ENCODE measurements at places on chromosomes 11 and 22.

DNA sequence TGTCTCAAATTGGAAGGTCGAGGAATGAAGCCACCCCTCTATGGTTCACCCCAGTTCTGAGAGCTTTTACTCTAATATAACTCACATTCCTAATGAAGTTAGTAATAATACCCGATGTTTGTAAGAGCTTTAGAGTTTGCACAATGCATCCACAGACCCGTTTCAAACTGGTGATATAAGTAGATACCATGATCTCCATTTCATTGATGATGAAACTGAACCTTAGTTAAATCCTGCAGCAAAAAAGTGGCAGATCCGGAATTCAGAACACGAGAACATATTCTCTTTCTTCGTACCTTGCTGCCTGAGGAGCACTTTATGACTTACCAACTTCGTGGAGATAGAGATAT lies 757 bp upstream of the RBFOX2 start:
- no peak for DNase-seq

DNA sequence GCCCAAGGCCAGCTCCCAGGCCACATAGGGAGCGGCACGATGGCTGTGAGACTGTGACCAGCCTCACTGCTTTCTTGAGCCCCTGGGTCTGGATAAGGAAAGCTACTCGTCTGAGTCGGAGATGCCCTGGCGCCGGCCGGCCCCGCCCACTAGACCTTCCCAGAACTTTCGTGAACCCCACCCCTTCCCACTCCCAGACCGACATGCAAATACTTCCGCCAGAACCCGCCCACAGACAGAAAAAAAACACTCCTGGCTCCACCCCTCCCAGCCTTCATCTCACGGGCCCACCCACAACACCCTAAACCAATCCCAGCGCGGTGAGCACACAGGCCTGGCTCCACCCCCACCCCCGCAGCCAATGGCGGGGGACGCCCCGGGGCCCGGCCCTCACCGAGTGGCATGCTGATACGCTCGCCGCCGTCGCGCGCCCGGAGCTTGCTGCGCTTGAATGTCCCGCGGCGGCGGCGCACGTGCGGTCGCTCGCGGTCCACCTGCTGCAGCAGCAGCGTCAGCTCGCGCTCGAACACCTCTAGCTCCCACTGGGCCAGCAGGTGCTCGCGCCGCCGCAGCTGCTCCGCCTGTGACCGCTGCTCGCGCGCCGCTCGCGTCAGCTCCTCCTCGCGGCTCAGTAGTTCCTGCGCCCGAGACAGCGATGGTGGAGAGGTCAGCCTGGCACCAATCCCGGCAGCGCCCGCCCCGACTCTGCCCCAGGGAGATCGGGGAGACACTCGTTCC lies 7.0 kb downstream of the MAP3K11 start:
- DNase-seq: no peak

GRCh38 chr11:28938091-28938490 lies 829.9 kb downstream of the METTL15 start:
- DNase-seq: no peak

- DNase-seq: no peak
These were observed 41.8 kb downstream of the CCDC81 start for GRCh38 chr11:86416494-86416893.

GRCh38 chr11:120338107-120338933 lies 2.1 kb downstream of the ARHGEF12 start:
- no peak for DNase-seq

DNA sequence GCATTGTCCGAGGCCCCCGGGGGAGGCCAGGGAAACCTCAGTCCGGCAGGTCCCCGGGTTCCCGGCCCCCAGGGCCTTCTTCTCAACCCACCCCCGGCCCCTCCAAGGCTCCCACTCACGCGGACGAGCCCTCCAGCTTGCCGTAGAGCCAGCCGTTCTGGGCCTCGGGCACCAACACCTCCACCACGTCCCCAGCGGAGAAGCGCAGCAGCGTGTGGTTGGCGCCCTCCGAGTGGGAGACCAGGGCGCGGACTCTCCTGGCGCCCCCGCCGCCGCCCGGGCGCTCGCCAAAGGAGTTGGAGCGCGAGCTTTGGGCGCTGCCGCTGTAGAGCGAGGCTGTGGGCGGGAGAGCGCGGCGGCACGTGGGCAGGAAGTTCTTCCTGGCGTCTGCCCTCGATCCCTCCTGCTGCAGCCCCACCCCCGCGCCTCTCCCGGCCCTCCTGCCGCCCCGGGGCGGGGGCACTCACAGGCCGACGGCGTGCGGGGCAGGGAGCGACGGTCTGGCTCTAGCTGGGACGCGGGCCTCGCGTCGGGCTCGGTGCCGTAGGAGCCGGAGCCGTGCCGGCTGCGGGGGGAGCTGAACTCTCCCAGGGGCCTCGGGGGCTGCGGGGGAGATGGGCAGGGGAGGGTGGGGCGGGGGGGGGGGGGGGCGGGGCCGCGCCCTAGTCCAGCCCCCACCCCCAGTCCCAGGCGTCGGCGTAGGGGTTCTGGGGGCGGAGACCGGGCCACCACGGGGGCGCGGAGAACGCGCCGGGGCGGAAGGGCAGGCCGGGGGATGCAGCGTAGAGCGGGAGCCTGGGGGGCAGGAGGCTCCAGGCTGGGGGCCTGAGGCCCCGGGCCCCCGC lies 4.9 kb upstream of the SLC16A8 start:
- DNase-seq: no peak

- DNase-seq: no peak
These were observed 96.9 kb downstream of the SBF2 start for GRCh38 chr11:10197091-10197490.

DNA sequence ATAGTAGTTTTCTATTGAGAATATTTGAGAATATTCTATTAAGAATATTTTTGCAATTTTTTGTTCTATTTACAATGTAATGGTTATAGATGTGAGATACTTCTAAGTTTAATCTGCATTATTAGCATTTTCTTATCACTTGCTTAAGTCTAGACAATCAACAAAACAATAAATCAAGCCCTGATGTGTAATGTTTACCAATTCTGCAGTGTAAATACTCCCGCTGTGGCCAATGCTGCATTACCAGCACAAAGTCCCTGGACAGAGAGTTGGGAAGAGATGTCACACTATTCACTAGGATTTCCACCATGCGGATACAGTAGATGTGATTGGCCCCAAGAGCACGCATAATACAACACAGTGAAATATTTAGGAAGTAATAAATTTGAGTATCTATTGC lies 47.6 kb upstream of the GCAT start:
- no peak for DNase-seq

DNA sequence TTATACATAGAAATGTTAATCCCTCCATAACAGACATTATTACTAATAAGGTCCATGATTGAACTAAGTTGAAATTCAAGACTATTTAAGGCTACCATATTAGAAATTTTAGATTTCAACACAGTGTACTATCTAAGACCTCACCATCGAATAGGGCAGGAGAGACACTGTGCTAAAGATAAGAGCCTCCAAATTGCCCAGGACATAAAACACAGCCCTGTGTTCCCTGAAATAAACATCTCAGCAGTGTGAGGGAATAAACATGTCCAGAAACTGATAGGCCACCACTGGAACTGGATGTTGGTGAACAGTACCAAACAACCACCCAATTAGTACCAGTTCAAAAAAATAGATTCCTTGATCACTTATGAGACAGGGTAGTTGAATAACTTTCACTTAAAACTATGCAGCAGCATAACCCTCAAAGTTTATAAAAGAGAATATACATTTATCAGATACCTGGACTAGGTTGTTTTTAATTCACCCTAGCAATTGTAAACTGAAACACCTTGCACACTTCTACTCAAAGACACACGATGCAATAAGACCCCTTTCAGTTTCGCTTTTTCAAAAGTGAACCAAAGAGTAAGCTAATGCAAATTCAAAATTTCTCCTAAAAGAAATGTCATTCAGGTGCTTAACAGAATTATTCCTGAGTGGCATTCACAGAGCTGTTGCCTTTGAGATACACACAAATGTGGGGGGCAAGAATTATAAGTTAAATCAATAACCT lies 34.3 kb downstream of the USP28 start:
- DNase-seq: no peak

GRCh38 chr11:78806214-78807004 lies 231.7 kb upstream of the NARS2 start:
- no peak for DNase-seq

DNA sequence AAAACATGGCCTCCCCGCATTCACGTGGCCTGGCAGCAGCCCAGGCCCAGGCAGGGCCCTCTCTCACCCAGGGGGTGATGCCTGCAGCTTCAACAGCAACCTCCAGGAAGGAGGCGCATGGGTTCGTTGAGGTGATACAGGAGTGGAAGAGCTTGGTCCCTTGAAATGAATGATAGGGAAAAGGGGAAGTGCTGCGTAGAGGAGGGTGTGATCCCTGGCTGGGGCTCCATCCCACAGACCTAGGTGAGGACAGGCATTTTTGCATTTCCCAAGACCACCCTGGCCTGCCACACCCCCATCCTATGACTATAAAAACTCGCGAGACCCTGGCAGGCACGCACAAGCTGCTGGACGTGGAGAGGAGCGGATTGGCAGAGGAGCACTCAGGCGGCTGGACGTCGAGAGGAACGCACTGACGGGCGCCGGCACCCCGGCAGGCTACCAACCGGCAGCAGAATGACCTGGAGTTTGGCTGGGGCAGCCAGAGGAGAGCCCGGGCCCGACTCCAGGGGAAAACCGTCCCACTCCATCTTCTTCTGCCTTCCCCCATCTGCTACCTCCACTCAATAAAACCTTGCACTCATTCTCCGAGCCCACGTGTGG lies 32.6 kb downstream of the RTN4R start:
- DNase-seq: no peak

- DNase-seq: no peak
These were observed 8.7 kb downstream of the TNKS1BP1 start for GRCh38 chr11:57316017-57316416.

DNA sequence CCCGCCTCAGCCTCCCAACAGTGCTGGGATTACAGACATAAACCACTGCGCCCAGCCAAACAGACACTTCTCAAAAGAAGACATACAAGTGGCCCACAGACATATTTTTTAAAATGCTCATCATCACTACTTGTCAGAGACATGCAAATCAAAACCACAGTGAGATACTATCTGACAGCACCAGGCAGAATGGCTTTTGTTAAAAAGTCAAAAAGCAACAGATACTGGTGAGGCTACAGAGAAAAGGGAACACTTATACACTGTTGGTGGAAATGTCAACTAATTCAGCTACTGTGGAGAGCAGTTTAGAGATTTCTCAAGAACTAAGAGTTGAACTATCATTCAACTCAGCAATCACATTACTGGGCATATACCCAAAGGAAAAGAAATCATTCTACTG lies 67.0 kb downstream of the ARHGAP20 start:
- DNase-seq: no peak

DNA sequence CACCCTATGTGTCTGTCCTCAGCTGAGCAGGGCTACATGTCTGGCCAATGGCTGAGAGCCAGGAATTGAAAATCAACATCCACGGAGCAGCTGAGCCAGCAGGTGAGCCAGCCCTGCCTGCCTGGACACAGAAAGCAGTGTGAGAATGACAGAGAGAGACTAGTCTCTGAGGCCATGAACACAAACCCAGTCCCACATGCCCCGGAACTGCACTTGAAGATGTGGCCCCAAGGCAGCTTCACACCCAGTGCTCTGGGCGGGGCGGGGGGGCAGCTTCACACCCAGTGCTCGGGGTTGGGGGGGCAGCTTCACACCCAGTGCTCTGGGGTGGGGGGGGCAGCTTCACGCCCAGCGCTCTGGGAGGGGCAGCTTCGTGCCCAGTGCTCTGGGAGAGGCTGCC lies 37.6 kb downstream of the TRMU start:
- no peak for DNase-seq

DNA sequence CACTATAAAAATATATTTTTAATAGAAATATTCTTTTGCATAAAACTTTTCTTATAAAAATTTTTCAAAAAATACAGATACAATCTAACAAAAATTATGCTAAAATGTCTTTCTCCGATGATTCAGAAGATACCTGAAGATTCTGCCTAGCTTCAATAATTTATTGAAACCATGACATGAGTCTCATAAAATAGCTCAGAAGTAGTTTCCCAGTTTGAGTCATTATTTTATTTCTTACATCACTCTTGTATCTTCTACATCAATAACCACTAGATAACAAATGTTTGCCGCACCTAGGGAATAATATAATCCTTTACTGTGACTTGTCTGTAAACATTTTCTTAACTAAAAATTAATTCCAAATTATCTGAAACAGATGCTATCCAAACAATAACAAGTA lies 158.6 kb downstream of the FCHSD2 start:
- DNase-seq: no peak

DNA sequence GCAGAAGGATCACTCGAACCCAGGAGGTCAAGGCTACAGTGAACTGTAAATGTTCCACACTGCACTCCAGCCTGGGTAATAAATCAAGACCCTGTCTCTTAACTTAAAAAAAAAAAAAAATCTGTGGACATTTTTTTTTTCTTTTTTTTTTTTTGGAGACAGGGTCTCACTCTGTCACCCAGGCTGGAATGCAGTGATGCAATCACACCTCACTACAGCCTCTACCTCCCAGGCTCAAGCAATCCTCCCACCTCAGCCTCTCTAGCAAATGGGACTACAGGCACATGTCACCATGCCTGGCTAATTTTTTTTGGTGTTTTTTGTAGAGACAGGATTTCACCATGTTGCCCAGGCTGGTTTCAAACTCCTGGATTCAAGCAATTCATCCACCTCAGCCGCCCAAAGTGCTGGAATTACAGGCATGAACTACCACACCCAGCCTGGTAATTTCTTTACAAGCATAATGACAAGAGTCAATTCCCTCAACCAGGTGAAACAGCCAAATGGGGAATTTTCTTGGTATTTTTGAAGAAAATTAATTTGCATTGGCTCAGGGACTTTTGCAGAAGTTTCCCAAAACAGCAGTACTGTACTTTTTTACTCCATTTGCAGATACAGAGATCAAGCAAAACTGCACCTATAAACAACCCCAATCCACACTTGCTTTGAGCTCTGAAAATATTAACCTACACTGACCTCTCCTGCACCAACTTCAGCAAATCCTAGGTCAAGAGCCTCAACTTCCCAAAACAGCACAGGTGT lies 44.0 kb downstream of the MRTFA start:
- DNase-seq: no peak

DNA sequence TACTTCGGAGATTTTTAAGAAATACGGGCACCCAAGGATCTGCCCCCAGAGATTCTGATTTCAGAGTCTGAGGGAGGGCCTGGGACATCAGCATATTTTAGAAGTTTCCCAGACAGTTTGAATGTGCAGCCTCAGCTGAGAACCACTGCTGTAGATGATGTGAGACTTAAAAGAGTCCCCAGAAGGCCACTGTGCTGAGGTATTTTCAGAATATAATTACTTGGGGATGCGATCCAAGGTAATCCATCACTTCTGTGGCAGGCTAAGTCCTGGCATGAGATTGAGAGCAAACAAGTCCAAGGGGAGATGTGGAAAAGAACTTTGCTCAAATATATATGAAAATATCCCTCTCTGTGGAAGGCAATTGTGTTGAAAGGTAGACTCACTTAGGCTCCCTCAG lies 48.3 kb upstream of the AMOTL1 start:
- DNase-seq: no peak
